A549 treated with RU486 at 1 μM for 4 hours (cell line): ENCODE measurements at places on chromosomes 6 and 20. TPM values are rescaled to one million over a fixed set of nuclear protein-coding genes. Genes with fewer than 3 reads are reported as not detected.

The PNLDC1 gene
- total RNA-seq: 0.11 TPM in 1 of 5 replicates, not detected in the others

The MOCS1 gene
- 1.0 to 1.8 TPM (median 1.6 TPM) in 5 replicates for total RNA-seq

The SLC17A1 gene
- total RNA-seq: 0.08 to 0.10 TPM in 2 of 5 replicates, not detected in the others

The LRRC73 gene
- 0.95 to 1.5 TPM (median 1.4 TPM) in 5 replicates for total RNA-seq

The XKR7 gene
- total RNA-seq: 0.01 TPM in 1 of 5 replicates, not detected in the others

The WFDC9 gene
- total RNA-seq: not detected in 5 replicates

The ELOVL4 gene
- total RNA-seq: 1.2 to 1.9 TPM (median 1.6 TPM) in 5 replicates

The RRAGD gene
- 3.3 to 5.2 TPM (median 4.2 TPM) in 5 replicates for total RNA-seq

The SHLD1 gene
- total RNA-seq: 6.1 to 8.1 TPM (median 7.7 TPM) in 5 replicates

The CALHM4 gene
- total RNA-seq: not detected in 5 replicates

The CRISP2 gene
- total RNA-seq: not detected in 5 replicates

The BPIFB4 gene
- total RNA-seq: not detected in 5 replicates
